Left lung (tissue), 14 donors: ENCODE measurements at places on chromosomes 6 and 20.

- no peak for DNase-seq
Observed at GRCh38 chr6:44373051-44373450, 14.5 kb upstream of the CDC5L start.

DNA sequence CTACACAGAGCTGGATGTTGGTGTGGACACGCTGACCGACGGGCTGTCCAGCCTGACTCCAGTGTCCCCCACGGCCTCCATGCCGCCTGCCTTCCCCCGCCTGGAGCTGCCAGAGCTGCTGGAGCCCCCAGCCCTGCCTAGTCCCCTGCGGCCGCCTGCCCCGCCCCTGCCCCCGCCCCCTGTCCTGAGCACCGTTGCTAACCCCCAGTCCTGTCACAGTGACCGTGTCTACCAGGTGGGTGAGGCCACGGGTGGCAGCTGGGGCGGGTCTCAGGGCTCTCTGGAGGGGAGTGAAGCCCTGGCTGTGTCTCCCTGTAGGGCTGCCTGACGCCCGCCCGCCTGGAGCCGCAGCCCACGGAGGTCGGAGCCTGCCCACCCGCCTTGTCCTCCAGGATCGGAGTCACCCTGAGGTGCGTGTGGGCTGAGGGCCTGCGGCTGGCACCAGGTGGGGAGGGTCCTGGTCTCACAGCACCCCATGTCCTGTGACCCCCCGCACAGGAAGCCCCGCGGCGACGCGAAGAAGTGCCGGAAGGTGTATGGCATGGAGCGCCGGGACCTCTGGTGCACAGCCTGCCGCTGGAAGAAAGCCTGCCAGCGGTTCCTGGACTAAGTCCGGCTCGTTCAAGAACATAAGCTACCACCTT, 2.9 kb downstream of the SLC2A4RG start:
- DNase-seq, result no peak

GRCh38 chr6:44965708-44966107, 362.4 kb upstream of the RUNX2 start:
- no peak for DNase-seq

GRCh38 chr6:30647242-30648116, 546 bp downstream of the C6orf136 start:
- DNase-seq, result peak; percentile 39

DNA sequence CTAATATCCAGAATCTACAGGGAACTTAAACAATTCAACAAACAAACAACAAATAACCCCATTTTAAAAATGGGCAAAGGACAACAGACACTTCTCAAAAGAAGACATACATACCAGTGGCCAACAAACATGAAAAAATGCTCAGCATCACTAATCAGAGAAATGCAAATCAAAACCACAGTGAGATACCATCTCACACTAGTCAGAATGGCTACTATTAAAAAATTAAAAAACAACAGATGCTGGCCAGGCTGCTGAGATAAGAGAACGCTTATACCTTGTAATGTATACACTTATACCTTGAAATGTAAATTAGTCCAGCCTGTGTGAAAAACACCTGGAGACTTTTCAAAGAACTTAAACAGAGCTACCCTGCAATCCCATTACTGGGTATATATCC, 166.8 kb downstream of the IBTK start:
- no peak for DNase-seq

DNA sequence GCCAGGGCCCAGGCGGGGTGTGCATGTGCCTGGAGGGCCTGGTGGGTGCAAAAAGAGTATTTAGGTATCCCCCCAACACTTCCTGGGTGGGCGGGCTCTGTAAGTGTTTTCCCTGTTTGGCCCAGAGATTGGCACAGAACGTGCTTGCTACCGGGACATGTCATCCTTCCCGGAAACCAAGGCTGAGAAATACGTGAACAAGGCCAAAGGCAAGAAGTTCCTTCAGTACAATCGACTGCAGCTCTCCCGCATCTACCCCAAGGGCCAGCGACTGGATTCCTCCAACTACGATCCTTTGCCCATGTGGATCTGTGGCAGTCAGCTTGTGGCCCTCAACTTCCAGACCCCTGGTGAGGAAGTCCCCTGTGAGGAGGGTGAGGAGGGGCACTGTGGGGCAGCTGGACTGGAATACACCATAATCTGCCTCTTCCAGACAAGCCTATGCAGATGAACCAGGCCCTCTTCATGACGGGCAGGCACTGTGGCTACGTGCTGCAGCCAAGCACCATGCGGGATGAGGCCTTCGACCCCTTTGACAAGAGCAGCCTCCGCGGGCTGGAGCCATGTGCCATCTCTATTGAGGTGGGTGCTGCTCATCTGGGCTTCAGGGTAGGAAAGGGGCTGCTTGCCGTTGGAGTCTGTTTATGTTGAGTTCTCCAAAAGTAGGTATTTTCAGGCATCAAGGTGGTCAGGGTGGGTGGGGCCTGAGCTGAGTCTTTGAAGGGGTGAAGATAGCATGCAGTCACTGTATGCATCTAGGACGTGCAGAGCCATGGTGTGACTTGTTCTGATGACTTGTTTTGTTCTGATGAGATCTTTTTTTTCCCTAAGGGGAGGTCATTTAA, 35.2 kb downstream of the PLCG1 start:
- DNase-seq, result no peak

- no peak for DNase-seq
Observed at GRCh38 chr6:5294392-5295211, 33.3 kb downstream of the FARS2 start.

- DNase-seq, result no peak
Observed at GRCh38 chr20:62786157-62786556, 10.1 kb upstream of the MRGBP start.

DNA sequence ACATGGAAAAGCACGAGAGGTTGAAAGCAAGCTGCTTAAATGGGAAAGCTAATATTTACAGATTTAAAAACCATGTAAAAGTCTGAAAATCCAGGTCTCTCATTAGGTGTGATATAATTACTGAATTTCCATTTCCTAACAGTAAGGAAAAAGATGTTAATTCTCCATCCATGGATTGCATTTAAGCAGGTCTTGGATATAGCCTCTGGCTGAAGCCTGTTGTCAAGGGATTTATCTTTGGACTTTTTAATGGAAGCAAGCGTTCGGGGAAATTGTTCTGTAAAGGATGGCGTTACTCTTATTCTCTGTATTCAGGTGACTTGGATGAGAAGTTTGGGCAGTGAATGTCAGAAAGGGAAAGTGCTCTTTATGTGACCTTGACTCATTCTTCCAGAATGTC, 233.8 kb downstream of the SLC24A3 start:
- no peak for DNase-seq

DNA sequence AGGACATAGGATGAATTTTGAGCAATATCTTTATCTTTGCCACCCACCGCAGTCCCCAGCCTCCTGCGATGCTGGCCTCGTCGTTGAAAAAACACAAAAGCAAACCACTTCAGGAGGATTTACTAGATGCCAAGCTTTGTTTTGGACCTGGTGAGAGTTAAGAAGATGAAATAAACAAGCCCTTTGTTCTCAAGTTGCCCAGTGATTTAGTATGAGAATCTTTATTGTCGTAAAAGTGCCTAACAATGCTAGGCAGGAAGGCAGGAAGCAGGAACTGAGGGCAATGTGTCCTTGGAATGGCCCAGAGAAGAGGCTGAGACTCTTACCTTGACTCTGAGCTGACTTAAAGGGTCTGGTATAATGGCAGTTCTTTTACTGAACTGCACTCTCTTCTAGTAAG, 116.0 kb downstream of the TRMT11 start:
- no peak for DNase-seq

DNA sequence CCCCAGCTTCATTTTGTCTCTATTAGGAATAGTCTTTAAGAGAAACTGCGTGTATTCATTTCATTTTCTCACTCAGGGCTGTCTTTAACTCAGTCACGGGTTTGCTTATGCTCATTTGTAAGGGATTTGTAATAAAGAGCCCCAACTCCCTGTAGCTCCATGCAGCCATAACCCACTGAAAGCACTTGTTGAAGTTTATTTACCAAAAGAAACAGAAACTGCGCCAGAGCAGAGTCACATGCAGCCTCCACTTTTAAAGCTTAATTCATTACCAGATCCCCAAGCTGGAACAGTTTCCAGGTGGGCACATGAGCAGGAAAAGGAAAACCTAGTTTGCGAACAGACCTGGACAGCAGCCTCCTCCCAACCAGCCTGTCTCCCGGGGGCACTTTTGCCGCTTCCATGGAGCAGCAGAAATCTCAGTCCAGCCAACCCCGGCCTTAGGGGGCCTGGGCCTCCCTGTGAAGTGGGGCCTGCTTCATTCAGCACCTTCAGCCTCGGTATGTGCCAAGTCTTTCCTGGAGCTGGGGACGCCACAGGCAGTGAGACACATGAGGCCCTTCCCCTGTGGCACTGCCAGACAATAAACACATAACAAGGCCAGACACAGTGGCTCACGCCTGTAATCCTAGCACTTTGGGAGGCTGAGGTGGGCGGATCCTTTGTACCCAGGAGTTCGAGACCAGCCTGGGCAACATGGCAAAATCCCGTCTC, 4.5 kb downstream of the BCAS4 start:
- DNase-seq, result no peak

DNA sequence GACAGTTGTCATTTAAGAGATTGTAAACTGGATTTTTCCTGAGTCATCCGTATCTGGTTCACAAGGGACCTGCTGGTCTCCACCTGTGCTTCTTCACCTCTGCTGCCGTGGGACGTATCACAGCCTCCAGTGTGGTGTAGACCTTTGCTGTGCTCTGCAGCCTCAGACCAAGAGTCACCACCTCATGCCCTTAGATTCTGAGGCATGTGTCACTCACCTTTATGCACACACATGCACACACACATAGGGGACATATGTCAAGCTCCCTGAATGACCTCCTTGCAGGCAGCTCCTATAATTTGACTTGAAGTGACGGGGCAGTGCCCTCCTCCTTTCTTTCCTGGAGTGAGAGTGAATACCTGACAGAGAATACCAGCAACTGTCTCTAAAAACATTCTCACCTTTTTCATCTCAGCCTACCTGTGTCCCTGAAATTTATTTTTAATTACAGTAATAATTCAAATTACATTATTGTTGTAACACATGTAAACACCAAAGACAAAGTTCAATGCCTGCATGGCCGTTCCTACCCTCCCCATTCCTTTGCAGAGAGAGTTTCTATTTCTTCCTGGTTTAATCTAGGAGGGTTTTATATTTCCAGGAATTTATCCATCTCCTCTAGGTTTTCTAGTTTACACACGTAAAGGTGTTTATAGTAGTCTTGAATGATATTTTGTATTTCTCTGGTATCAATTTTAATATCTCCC, 3.5 kb downstream of the SLC17A4 start:
- no peak for DNase-seq

DNA sequence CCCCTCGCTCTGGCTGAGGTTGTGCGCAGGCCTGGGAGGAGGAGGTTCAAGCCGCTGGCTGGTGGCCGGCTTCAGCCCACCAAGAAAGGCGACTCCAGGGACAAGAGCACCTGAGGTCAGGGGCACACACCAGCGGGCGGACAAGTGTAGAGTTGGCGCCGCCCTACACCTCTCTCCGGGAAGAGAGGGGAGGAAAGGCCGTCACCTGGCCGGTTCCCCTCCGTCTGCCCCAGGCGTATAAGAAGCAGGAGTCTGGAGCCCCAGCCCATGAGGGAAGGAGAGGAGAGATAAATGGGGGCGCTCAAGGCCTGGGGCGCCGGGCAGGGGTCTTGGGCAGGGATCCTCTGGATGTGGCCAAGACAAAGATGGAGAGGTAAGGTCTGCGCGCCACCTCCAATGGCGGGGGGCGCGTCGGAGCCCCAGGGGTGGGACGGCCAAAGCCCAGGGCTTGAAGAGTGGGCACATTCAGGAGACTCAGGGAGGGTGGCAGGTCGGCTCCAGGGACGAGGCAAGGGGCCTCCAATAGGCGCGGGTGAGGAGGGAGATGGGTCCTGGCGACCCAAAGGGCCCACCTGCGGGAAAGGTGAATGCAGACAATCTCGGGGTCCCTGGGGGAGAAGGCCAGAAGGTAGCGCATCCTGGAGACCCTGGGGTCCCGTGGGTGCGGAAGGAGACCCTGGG, 826 bp downstream of the RIMS4 start:
- no peak for DNase-seq

DNA sequence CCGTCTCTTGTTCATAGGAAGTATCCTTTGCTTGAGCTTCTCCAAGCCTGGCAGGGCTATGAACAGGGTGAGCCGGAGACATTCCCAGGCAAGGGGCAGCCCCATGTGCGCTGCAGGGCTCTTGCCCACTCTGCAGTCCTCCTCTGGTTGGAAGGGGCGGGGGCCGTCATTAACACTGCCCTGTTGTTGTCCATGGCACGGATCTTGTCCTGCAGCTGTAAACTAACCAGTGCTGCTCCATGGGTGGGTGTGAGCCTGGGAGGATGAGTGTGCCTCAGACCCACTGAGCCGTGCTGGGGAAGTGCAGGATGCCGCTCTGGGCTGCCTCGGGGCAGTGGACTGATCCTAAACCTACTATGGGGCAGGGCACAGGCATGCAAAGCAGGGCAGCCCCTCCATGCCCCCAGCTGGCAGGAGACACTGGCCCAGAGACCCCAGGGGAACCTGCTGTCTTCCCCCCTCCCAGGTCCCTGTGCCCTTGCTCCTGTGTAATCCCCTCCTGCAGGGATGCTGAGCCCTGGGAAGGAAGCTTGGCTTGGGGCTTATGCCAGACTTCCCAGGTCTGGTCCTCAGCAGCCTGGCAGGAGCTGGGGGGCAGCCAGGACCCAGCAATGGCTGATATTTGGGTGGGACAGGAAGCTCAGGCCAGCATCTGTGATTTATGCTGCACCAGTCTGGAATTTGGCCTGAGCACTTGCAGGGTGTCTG, 8.5 kb downstream of the EBF4 start:
- no peak for DNase-seq

GRCh38 chr6:89680150-89680549, 41.6 kb upstream of the LYRM2 start:
- DNase-seq, result no peak

- peak; percentile 10 for DNase-seq
Observed at GRCh38 chr6:110055387-110055735, 77.2 kb downstream of the GPR6 start.

- no peak for DNase-seq
Observed at GRCh38 chr6:131840936-131841583, 33.2 kb downstream of the ENPP1 start.

DNA sequence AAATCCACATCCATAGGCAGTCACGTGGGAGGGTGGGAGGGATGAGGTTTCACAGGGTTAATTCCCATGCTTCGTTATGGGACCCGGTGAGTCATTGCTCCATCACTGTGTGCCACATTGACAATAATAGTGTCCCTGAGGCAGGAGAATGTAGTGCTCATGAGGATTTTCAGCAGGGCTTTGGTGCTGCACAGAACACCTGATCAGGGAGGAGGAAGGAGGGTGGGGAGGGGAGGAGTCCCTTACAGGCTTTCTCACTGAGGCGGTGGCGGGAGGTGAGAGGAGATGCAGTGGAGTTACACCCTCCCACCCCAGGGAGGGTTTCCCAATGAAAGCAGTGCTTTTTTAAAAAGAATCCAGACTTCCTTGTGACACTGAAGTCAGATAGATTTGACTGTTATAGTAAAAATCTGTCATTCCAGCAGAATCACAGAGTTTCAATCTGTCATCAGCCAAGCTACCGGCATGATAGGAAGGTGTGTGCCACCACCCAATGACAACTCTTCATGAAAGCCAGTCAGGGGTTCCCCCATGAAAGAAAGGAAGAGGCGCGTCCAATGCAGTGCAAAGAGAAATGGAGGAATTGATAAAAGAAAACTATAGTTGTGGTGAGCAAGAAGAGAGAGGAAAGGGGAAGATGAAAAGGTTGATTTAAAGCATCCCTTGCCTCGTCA, 144.8 kb downstream of the TBC1D7 start:
- DNase-seq, result no peak

GRCh38 chr6:125529061-125529460, 220.4 kb upstream of the HEY2 start:
- no peak for DNase-seq

GRCh38 chr6:3596766-3597165, 139.9 kb upstream of the SLC22A23 start:
- no peak for DNase-seq
